ENCODE measurements at places on chromosomes 4 and X.
A peak's percentile ranks its signal among the peaks of the same experiment; 100 is the strongest.

DNA sequence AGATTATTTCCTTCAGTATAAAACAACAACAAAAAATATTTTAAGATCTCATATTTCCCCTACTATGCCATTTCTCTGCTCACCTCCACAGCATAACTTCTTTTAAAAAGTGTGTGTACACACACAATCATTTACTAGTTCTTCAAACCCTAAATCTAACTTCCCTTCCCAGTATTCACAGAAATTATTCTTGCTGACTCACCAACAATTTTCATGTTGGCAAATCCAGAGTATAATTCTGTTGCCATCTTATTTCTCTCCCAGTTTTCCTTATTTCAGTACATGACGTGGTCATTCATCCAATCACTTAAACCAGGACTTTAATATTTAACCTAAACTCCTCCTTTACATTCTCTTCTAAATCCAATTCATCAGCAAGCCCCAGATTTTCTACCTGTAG is 11.4 kb upstream of the RAP1GDS1 start:
- no peak for DNase-seq

- DNase-seq: no peak
Observed at GRCh38 chrX:2391869-2392606, 108.7 kb downstream of the DHRSX start.

DNA sequence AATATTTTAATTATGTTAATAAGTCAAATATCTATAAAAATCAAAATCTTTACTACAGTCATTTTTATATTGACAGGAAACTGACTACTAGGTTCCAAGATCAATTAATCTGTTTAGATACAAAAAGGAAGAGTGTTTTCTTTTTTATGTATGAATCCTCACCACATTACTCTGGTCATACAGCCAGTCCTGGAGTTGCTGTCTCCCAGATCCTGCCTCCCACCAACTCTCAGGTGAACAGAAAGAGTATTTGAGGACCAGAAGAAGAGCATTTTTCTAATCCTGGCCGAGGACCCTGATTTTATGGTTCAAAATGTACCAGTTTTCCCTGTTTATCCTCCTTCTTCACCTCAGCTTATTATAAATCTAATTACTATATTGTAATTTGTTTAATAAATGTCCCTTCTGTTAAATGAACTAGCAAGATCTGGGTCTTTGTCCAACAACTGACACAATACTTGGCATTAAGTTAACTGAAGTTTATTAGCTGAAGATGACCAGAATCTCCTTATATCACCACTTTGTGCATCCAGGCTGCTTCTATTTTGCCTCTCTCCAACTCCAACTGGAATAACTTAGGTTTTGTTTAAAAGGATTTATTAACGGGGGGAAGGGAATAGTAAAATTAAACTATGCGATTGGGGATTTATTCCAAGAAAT is 224.4 kb upstream of the PCDH7 start:
- no peak for DNase-seq

DNA sequence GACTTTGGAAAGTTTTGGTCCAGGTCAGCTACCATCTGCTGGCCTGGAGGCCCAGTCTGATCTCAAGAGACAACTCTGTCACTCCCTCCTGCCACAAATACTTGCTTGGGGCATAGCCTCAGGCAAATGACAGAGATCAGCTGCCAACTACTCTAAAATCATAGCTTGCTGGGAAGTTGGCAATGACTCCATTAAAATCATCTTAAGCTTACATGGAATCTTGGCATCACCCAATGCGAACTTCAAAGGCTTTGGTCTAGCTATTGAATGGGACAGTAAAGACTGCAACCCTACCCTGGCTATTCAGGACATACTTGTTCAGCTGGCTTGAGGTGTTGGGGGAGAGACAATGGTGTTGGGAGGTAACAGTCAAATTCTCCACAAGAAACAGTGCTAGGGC is 7.0 kb upstream of the USO1 start:
- no peak for DNase-seq

GRCh38 chrX:123731987-123732669 is 724 bp downstream of the THOC2 start:
- no peak for DNase-seq

- no peak for DNase-seq
Observed at GRCh38 chr4:187212446-187213080, 488.9 kb upstream of the FAT1 start.

- no peak for DNase-seq
Observed at GRCh38 chr4:143246977-143247376, 62.3 kb downstream of the USP38 start.

- no peak for DNase-seq
Observed at GRCh38 chr4:169627307-169627706, 6.9 kb downstream of the CLCN3 start.

GRCh38 chr4:98706200-98706813 is 47.9 kb upstream of the TSPAN5 start:
- no peak for DNase-seq

DNA sequence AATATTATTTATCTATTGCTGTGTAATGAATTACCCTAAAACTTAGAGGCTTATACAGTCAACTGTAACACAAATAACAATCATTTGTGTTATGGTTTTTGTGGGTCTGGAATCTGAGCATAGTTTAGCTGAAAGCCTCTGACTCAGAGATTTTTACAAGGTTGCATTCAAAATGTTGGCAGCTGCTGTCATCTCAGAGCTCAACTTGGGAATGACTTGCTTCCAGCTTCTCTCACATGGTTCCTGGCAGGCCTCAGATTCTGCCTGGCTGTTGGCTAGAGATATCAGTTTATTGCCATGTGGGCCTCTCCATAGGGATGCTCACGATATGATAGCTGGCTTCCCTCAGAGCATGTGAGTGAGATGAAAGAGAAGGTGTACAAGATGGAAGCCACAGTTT is 70.2 kb upstream of the BRWD3 start:
- DNase-seq: no peak

GRCh38 chr4:26020083-26020668 is 106.2 kb downstream of the SMIM20 start:
- peak; percentile 90 for DNase-seq

DNA sequence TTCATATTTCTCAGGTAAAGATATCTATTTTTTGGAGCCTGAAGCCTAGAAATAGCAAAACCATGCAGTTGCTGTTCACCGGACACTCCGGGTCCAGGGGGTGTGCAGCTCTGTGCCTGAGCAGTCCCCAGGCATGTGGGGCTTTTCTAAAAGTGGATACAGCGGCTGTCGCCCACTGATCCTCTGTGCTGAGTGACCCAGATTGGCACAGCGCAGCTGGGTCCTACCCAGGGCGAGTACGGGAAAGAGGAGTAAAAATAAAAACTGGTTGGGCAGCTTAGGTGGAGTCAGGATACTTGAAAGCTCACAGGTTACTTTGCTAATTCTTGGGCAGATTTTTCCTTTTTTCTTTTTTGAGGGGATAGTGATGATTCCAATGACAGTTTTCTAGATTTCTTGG is 118.8 kb downstream of the UCHL1 start:
- no peak for DNase-seq

GRCh38 chr4:24473309-24473721 is 111.0 kb downstream of the DHX15 start:
- DNase-seq: no peak

GRCh38 chr4:23458054-23458453 is 431.8 kb downstream of the PPARGC1A start:
- no peak for DNase-seq

DNA sequence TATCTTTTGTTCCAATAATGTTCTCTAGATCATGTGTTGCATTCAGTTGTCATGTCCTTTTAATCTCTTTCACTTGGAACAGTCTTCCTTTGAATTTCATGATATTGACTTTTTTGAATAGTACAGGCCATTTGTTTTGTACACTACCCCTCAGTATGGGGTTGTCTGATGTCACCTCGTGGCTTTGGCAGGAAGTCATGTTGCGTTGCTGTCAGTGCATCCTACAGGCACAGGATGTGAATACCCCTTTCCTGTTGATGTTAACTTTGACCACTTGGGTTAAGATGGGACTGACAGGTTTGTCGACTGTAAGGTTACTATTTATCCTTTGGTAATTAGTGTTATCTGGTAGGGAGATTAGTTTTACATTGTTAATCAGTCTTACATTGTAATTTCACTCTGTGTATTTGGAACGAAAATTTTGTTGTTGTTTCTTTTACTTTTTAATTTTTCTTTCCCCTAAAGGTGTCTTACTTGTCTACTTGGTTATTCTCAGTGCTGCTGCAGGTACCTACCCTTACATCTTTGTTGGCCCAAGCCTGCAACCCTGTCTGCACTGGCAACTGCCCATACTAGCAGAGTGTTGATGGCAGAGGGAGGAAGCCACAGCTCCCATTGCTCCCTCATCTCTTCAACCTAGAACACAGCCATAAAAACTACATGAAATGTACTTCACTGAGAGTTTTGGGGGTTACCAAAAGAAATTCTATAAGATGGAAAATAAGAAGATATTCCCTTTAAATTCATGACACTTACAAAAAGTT is 14.7 kb upstream of the ATP8A1 start:
- no peak for DNase-seq

DNA sequence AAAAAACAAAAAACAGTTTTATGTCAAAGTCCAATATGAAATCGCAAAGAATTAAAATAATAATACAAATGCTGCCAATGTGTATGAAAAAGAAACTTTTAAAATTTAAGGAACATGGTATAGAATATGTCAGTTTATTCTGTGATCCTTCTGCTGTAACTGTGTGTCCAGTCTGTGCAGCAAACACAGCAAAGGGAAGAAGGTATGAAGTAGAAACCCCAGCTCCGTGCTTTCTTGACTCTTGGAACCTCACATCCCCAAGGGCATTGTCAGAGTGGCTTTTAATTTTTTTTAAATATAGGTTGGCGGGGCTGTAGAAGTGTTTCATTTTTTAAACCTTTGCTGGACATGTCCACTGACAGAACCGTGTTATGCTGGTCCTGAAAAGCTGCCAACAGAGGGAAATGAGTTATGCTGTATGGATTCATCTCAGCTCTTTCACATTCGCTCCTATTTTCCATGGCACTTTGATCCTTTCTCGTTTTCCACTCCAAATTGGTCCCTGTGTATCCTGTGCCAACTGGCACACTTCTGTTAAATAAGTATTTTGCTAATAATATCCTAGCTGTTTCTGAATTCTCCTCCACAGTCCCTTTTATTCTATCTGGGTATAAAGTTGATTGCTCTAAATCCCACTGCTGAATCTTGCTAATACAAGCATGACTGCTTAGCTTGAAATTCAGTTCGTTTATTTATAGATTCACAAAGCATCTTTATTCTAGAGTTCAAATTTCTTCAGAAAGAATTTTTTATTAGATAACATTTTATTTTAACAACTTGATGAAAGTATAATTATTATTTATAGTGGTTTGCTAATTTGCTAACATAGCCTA is 127.0 kb upstream of the DDIT4L start:
- no peak for DNase-seq

DNA sequence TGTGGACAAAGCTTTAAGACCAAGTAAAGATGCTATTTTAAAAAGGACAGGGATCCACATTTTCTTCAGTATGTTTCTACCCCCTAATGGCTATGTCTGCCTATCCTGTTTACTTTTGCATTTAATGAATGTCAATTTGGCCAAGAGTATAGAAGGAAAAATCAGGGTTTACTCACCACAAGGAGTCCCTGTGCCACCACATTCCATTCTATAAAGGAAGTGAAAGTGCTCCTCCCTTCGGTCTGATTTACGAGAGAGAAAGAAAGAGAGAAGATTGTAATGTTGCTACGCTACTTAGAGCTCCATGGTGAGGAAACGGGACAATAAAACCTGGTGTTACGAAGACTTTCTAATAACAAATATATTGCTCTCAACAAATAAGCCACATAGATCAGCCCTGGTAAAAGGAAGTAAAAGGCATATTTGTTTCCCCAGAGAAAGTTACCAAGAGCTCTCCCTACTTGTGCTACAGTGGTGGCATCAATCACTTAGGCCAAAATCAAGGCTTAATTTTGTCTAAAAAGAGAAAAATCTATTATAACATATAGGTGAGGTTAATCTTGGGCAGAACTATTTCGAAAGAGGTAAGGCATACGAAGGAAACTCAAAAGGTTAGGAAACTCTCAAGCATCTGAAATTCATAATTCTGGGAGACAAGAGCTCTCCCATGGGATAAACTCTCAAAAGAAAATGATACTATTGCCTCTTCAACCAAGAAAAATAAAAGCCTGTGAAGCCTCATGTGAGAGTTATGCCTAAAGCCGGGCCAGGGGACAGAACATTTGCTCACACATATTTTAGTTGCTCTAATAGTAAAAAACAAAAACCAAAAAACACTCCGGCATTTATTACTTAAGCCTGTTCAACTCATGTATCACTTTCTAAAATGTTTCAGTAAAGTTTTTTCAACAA is 29.5 kb downstream of the TAPT1 start:
- DNase-seq: peak; percentile 77

GRCh38 chr4:76504613-76505465 is 69.8 kb downstream of the SHROOM3 start:
- peak; percentile 61 for DNase-seq

- DNase-seq: peak; percentile 9
Observed at GRCh38 chr4:40749717-40750460, at the start of gene NSUN7. Gene NSUN7 (plus strand): TSS chr4:40749955. CDS start chr4:40750694, 739 bp downstream.

DNA sequence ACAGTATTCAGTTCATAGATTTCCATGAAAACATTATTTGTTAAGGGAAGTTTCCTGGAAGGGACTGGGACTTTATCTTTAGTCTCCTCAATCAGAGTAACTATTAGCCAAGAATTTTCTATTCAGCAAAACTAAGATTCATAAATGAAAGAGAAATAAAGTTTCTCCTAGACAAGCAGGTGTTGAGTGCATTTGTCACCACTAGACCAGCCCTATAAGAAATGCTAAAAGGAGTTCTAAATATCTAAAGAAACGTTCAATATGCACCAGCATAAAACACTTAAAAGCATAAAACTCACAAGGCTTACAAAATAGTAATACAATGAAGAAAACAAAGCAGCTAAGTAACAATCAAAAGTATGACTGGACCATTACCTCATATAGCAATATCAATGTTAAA is 423.0 kb downstream of the TECRL start:
- no peak for DNase-seq

GRCh38 chrX:16593801-16594200 is 56.2 kb upstream of the S100G start:
- DNase-seq: peak; percentile 21

GRCh38 chr4:37793562-37793961 is 32.9 kb upstream of the PGM2 start:
- peak; percentile 58 for DNase-seq

DNA sequence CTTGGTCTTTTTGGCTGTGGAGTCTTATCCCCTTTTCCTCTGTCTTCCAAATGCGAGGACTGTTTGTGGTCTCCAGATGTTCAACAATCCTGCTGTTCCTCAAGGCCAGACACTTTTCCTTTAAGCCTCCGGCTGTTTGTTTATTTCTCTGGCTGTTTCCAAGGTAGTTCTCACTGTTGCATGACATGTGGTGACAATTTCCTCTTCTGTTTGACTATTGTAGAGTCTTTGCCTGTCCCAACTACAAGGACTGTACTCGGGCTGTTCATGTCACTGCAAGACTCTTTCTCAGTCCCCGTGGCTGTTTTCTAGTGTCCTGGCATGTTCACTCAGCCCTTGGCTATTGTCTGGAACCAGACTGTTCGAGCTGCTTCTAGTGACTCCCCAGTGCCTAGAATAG is 50.6 kb downstream of the ZNF157 start:
- no peak for DNase-seq

DNA sequence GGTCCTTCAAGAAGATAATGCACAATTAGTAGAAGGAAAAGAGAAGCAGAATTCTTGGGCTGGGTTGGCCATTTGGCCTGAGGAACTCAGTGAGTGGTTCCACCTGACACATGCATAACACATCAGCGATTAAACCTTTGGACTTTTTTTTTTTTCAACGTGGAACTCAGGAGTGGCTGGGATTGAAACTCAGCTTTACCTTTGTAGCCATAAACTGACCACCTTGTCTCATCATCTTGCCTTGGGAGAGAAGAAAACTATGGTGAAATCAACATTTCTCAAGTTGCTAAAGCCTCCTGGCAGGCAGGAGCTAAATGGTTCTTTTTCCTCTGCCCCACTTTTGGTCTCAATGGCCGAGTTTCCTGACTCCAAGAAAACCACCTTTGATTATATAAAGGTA is 16.3 kb downstream of the PTTG2 start:
- no peak for DNase-seq

Measured in suppressor macrophage treated with lipopolysaccharide for 4 hours (primary cell).